ENCODE measurements at places on chromosomes 3 and 15.

DNA sequence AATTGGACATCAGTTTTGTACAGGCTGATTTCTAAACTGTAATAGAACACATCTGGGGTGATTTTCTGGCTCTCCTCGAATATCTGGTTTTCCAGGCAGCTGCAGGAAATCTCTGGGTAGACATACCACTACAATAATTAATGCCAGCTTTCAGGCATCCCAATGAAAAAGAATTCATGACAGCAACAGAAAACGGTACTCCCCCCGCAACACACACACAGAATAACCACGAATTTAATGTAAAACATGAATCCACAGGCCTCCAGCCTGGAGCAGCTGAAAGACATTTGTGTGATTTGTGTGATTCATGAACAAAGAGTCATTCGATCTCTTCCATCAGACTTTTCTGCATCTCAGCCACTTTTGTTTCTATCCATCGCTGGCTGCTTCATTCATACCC, 262.2 kb downstream of the MAGI1 start:
- DNase-seq: no peak

DNA sequence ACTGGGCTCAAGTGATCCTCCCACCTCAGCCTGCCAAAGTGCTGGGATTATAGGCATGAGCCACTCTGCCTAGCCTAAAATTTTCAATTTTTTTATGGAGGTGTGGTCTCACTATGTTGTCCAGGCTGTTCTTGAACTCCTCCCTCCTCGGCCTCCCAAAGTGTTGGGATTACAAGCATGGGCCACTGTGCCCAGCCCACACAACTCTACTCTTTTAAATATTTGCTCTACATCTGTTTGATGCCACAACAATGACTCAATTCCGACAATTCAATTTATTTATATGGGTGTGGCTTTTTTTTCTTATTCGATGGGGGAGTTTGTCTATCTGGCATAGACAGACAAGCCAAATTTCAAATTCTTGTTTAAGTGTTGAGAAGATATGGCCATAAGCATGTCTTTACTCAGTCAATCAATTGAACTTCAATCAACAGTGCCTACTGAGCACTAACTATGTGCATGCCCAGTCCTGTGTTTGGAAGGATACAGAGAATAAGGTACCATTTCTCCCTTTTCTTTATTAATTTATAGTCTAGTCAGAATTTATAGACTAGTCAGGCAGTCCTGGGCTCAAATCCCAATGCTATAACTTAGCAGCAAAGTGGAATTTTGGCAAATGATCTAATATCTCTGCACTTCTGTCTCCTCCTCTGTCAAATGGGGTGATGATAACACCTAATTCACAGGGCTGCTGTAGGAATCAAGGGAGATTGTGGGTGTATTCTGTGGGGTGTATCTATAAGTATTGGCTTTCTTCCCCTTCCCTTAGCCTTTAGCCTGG, 54.6 kb upstream of the PIAS1 start:
- DNase-seq: no peak

DNA sequence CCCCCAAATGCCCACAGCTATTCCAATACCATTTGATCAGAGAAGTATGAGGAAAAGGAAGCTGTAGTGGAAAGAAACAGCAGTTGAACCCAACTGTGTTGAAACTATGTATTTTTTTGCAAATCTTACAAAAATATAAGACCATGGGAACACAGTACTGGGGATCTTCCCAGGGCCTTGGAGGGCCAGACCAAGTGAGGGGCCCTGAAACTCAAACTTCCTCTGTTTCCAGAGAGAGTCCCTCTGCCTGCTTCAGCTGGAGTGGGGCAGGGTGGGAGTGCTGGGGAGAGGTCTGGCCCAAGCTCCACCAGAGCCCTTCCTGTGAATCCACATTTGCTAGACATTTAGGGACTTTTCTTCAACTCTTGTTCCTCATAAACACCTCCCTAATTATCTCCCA, 263.9 kb downstream of the CHST2 start:
- no peak for DNase-seq

DNA sequence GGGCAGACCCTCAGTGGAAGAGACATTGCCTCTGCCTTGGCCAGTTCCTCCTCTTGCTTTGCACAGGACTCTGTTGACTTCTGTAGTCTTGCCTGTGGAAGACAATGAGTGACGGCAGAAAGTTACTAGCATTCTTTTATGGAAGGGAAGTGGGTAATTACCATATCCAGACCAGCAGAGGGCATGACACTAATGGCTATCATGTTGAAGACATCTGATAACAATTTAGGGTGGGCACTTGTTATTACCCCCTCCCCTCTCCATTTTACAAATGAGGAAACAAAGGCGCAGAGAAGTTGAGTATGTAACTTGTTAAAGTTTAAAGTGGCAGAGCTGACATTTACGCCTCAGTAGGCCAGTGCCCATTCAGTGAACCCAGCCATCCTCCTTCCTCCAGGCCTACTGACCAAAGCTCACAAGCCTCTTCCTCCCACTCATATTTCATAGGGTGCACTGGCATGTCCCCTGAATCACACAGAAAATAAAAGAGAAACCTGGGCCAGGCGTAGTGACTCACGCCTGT, 48.2 kb upstream of the FMN1 start:
- no peak for DNase-seq

- DNase-seq: no peak
These were observed 6.4 kb downstream of the UBP1 start for GRCh38 chr3:33433843-33434242.

All from stimulated activated CD4-positive, alpha-beta T cell treated with anti-CD3 and anti-CD28 coated beads, Interleukin-4, amount 100 ng/mL, for 1 hour (primary cell).